ENCODE measurements at places on chromosomes 3 and 15.

- no peak for DNase-seq
Measured at GRCh38 chr3:33124638-33125037, 10.8 kb downstream of the CRTAP start.

- no peak for DNase-seq
Measured at GRCh38 chr15:84108728-84109127, 126.8 kb upstream of the GOLGA6L4 start.

DNA sequence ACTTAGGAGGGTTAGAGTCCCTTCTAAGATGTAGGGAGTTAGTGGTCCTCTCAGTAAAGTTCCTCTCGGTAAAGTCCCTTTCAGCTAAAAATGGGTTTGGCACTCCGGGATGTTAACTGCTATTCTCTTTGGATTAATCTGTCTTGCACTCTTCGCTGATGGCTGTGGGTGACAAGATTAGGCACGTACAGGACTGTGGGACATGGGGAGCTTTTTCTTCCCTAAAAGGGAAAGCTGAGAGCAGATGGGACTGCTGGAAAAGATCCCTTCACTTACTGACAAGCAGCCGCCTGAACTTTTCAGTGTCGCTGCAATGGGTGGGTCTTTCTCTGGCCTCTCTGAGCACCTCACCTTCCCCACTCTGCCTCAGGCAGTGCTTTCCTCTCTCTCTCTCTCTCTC lies 16.4 kb upstream of the HHATL start:
- DNase-seq = no peak

- no peak for DNase-seq
Measured at GRCh38 chr3:12507591-12508281, 23.5 kb downstream of the TSEN2 start.

- DNase-seq = no peak
Measured at GRCh38 chr3:127800508-127800907, 21.8 kb downstream of the MGLL start.

- DNase-seq = peak; percentile 58
Measured at GRCh38 chr3:179652447-179653095, at the start of gene USP13. TSS of gene USP13 (plus strand) at chr3:179653040. CDS start at chr3:179653226, 186 bp downstream.
